T-helper 1 cell (primary cell): ENCODE measurements at places on chromosomes 4 and X.

GRCh38 chrX:103275947-103276567, 493 bp downstream of the TCEAL5 start:
- DNase-seq: no peak

DNA sequence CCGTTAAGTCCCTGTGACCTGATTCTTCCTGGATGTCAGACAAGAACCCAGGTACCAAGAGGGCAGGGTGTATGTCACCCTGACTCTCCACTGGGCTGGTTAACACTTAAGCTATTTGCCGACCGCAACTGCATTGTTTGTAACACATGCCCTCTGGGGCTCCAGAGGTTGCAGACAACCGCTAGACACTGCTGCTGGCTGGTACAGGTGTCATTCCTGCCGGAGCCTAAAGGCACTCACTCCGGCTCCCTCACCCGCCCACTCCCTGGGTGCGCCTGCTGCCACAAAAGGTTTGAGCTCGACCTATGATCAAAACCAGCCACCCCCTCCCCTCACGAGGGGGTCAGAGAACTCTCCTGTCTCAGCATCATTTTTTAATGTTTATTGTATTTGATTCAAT, 208.2 kb downstream of the FAT4 start:
- DNase-seq: no peak

DNA sequence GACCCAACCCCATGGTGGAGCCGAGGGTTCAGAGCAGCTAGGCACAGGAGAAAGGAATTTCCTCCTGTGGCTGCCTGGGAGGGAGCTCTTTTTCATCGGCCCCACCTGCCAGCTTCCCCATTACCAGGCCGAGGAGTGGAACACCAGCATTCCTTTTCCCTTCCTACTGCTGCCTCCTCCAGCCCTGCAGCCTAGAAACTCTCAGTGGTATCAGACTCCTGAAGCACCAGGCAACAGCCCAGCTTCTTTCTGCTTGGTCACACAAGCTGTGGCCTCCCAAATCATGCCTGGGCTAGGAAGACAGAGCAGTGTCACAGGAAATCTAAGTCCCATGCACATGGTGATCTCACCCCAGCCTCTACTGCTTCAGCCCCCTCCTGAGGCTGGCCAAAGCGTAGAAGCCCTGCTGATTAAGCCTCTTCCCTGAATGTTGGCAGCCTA, 30.1 kb downstream of the RTL5 start:
- DNase-seq: no peak

DNA sequence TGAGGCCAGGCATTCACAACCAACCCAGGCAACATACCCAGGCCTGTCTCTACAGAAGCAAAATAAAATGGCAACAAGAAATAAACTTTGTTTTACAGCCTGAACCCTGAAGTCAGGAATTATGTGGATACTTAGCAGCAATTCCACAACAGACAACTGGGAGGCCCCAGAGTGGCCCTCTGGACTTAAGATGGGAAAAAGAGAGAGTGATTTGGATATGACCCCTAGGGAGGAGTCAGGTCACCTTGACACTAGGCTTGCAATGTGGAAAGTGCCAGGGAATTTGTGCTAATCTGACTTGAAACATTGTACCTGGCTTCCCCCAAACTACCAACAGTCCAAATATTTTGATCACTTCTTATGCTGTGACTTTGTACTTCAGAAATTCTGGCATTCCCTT, 193.1 kb downstream of the PARM1 start:
- DNase-seq: no peak

DNA sequence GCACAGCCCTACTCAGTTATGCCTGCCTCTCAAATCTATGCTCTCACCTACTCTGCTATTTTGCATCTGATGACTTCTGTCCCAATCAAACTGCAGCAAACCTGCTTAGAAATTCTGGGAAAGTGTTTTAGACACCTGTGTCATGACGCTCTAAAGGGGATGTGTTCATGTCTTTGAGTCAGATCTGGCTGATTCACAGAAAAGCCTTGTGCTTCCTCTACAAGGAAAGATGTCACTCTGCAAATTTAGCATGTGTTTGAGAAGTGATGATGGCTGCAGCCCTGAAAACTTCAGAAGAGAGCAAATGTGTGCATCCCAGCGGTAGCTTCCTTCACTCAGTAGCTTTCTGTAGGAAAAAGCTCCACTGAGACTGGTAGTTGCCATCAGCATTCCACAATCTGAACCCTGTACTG, 235.4 kb downstream of the MGST2 start:
- no peak for DNase-seq
